ENCODE measurements at places on chromosomes 5 and 9. TPM values are rescaled to one million over a fixed set of nuclear protein-coding genes. Genes with fewer than 3 reads are reported as not detected.

PCDHB9 gene
- total RNA-seq: not detected

SHISAL2B gene
- total RNA-seq: not detected

PCDHB2 gene
- total RNA-seq: not detected

CXCL14 gene
- total RNA-seq: not detected

DNA sequence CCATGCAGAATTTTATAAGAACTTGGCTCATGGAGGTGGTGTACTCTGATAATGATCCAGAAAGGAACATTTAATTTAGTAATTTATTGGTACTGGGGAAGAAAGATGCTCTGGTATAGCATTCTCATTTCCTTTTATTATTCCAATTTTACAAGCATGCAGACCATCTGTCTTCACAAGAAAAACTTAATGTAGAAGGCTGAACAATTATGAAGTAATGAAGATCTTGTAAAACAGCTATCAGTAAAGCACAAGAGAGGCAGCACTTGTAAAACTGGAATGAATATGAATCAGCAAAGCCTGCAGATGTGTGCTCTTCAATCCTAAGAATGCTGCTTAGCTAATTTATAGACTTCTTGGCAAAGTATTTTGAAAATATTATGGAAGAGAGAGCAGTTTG is 300.0 kb downstream of the YTHDC2 start:
- no peak for DNase-seq

DNA sequence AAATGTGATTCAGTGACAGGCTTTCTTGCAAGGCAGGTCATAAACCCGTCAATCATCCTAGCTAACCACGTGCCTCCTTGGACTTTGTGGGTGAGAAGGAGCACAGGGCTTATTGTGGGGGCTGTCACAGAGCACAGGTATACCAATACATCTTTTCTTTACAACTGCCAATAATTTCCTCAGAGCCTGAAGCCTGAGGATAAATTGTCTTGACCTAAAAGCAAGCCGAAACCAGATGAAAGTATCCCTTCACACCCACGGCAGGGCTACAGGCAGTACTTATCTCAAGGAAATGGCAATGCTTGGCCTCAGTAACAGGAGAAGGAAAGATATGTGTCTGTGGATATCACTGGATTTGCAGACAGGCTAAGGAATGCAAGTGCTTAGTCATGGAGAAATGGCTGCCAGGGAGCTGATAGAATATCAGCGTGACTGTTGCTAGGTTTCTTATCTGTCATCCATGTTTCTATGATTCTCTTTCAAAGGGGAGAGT is 90.3 kb upstream of the ZNF366 start:
- no peak for DNase-seq

DNA sequence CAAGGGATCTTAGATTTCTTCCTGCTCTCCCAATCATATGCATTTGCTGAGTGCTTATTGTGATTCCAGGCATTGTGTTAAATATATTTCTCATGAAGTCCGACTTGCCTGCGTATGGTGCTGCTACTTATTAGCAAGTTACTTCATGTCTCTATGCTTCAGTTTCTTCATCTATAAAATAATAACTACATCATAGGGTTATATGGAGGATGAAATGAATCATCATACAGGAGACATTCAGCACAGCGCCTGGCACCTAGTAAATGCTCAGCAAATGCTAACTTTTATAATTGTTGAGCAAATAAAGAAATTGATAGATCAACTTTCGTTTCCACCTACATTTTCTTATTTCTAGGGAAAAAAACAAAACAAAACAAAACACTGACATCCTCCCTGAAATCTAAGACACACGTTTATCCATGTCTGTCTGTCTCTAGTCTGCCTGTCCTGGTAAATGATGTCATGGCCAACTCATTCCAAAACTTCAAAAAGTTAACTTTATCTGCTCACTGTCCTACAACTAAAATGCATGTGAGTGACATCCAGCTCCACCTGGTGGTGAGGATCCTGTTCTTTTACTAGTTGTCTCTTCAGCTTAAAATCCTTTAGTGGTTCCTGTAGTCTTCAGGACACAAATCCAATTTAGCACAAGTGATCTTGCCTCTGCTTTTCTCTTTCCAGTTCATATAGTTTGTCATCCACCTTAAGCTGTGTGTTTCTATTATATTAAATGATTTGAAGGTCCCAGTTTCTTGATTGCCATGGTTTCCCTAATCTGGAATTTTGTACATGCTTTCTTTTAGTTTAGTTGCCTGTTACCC is 27.7 kb downstream of the PPP3R2 start:
- peak; percentile 53 for DNase-seq

GRCh38 chr5:35317586-35317985 is 87.3 kb upstream of the PRLR start:
- no peak for DNase-seq

- DNase-seq: no peak
These were observed 21.2 kb downstream of the ECM2 start for GRCh38 chr9:92514635-92515034.

DNA sequence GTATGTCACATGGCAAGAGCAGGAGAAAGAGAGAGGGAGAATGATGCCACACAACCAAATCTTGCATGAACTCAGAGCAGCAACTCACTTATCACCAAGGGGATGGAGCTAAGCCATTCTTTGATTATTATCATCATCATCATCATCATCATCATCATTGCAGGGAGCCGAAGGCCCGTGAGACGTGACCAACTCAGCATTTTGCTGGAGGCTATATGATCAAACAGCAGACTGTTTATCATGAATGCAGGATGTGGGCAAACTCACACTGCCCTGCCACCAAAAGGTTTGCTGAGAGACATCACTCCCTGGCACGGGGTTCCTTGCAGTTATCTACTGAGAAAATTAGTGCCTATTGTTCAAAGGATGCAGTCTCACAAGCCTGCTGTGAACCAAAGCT is 8.6 kb upstream of the ZNF169 start:
- peak; percentile 48 for DNase-seq

- no peak for DNase-seq
These were observed 427.8 kb downstream of the KDM4C start for GRCh38 chr9:7185612-7186011.

GRCh38 chr9:79980432-79980831 is 408.7 kb downstream of the TLE4 start:
- no peak for DNase-seq

GRCh38 chr5:68408345-68408871 is 192.9 kb downstream of the PIK3R1 start:
- no peak for DNase-seq

DNA sequence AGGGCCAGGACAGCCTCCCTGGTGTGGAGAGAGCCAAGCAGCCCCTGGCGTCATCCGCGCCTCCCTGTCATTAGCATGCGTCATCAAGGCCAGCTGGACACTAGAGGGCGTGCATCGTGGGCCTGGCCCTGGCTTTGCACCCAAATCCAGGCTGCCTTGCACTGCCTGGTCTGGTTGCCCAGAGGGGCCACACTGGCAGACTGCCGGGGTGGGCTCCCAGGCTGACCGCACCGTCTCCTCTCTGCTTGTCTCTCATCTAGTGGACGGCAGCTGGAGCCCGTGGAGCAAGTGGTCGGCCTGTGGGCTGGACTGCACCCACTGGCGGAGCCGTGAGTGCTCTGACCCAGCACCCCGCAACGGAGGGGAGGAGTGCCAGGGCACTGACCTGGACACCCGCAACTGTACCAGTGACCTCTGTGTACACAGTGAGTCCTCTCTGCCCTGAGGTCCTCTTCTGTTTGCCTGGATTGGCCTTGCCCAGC is 29.0 kb downstream of the HK3 start:
- DNase-seq: no peak

DNA sequence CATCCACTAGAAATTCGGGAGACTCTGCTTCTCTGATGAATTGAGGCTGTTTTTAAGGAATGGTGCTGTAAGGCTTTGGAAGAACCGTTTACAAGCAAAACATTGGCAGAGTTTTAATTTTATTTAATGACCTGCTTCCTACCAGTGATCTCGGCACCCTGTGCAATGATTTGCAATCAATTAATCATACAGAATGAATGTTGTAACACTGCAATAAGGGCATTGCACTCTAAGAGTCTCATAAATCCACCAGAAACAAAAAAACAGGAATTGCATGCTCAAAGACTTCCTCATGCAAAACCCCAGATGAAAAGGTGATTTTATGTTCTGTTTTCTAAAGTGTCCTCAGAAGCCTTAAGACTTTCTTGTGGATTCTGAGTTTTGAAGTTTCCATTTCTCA is 295.7 kb downstream of the ARHGEF28 start:
- no peak for DNase-seq

DNA sequence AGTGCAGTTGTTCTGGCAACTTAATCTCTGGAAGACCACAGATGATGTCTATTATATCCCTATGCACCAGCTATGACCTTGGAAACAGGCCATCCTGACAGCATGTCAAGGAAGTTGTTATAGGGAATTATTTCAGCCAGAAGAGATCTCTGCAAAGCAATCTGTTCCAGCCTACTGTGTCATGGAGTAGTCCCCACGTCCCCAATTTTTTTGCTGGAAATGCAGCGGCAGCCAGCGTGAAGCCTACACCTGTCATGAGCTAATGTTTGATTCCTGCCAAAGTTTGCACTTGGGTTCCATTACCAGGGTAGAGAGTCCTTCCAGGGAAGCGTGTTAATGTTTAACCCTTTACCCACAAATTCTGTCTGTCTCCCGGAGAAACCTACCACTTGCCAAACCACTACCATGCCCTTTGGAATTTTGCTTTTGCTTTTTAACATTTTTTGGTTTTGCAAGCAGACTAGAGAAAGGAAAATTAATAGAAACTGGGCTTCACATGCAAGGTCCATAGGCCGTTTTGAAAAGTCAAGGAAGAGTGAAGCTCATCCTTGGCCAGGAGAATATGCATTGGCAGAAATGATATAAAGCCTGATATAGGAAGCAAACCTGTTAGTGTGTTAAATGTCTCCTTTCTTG is 174.9 kb upstream of the SPRY4 start:
- no peak for DNase-seq

DNA sequence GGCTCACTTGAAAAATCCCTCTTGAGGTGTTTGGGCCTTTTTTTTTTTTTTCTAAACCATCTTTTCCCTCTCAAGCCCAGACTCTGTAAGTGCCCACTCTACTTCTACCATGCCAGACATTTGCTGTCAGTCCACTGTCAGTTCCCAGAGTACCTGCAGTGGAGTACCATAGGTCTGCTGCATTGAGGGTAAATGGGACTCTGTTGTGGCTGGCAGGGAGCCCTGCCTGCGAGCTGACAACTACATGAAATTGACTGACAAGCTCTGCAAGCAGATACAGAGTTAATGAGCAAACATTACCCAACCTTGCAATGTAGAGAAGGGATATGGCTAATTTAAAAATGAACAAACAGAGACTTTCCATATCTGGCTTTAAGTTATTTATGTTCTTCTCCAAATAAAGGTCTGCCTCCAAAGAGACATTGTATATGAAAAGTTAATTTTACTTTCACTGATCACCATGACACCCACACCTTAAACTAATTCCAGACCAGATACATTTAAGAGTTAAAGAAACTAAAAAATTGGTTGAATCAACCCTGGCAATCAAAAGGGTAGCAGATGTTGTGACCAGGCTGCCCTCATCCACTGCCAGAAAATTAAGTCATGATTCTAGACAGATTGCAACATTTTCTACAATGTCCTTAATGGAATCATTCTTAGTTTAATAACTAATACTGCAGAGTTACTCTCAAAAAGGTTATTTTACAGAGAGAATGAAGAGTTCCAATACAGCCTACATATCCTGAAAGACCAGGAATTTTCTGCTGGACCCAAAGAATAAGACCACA is 100.4 kb upstream of the PAM start:
- DNase-seq: no peak
